ENCODE measurements at places on chromosomes 4 and X.

GRCh38 chr4:60019180-60019579 is 1180.9 kb upstream of the ADGRL3 start:
- DNase-seq, result no peak

- no peak for DNase-seq
Observed at GRCh38 chr4:13137390-13137789, 346.8 kb downstream of the RAB28 start.

DNA sequence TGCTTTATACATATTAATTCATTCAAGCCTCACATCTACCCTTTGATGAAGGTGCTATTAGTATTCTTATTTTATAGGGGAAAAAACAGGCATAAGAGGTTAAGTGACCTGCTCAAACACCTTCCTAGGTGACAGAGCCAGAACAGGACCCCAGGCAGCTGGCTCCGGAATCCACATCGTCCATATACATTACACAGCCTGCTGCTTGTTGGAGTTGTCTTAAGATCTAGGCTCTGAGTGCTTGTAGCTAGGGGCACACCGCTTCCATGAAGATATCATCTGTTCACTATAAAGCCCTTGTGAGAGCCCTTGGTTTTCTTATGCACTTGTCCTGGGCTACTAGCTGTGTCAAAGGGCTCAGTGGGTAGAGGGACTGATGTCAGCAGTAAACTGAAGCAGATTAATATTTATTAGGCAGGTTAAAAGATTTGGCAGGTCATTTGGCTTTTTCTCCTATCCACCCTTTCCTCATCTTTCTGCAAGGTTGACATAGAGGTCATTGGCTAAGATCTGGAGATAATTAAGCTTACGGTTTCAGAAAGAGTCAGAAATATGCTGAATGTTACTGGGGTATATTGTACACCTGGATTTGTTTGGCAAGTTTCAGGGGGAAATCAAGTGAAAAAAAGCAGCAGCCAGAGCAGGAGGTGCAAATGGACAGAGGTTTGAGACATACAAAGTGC is 195.4 kb downstream of the SOWAHB start:
- no peak for DNase-seq

- no peak for DNase-seq
Observed at GRCh38 chr4:46123913-46124755, at the start of gene GABRG1. TSS of gene GABRG1 (minus strand) at chr4:46124054. CDS start at chr4:46123913, 141 bp downstream.

DNA sequence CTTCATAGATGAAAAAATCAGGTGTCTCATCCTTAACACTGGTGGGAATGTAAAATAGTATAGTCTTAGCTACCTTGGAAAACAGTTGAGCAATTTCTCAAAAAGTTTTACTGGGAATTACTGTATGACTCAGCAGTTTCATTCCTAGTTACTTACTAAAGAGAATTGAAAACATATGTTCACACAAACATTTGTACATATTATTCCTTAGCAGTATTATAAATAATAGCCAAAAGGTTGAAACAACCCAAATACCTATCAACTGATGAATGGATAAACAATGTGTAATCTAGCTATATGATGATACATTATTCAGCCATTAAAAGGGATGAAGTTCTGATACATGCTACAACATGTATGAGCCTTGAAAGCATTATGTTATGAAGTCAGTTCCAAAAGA is 41.7 kb downstream of the RBM46 start:
- DNase-seq, result no peak
